Activated CD4-positive, alpha-beta T cell treated with anti-CD3 and anti-CD28 coated beads for 36 hours (primary cell): ENCODE measurements at places on chromosomes 2 and 18. TPM values are rescaled to one million over a fixed set of nuclear protein-coding genes. Genes with fewer than 3 reads are reported as not detected.

HOXD12 gene
- not detected for total RNA-seq

- DNase-seq, result no peak
- no peaks in the 10 kb centered on the region for H3K4me1 ChIP-seq
- no peaks in the 10 kb centered on the region for H3K36me3 ChIP-seq
- peaks cover 5% of the 10 kb centered on the region for H3K27me3 ChIP-seq
These were observed 30.3 kb upstream of the SAP130 start for GRCh38 chr2:128058114-128058513.

- no peak for DNase-seq
- peaks cover 6% of the 10 kb centered on the region for H3K4me1 ChIP-seq
- H3K36me3 ChIP-seq, result no peaks in the 10 kb centered on the region
- H3K27ac ChIP-seq, result no peak overlapping the region
These were observed 77.9 kb upstream of the GLS start for GRCh38 chr2:190802626-190803209.

DNA sequence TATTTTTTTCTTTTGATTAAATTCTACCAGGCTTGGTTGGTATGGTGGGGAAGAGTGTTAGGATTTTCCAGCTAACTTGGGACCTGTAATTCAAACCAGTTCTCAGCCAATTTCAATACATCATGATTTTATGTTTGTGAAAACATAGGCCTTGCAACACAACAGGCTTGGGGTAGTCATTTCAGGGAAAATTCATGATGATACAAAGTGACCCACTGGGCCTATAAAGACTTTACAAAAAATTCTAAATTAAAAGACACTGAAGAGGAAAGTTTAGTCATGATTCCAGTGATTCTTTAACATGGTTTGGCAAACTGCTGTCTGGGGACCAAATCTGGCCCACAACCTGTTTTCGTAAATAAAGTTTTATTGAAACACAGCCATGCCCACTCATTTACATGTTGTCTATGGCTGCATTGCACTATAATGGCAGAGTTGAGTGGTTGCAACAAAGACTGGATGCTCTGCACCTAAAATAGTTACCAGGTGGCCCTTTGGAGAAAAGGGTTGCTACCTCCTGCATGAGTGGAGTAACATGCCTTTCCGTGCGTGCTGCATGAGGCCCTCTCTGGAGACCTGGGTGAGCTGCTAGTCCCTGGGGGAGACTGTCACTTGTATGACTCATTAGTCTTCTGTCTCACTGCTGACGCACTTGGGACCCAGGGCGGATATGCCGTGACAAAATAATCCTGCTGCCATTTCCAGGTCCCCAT is 73.6 kb downstream of the NPAS2 start:
- no peak for DNase-seq
- peaks cover 4% of the 10 kb centered on the region for H3K4me1 ChIP-seq
- H3K4me3 ChIP-seq, result no peak overlapping the region
- H3K27ac ChIP-seq, result no peak overlapping the region
- H3K36me3 ChIP-seq, result no peaks in the 10 kb centered on the region
- H3K27me3 ChIP-seq, result no peaks in the 10 kb centered on the region

DNA sequence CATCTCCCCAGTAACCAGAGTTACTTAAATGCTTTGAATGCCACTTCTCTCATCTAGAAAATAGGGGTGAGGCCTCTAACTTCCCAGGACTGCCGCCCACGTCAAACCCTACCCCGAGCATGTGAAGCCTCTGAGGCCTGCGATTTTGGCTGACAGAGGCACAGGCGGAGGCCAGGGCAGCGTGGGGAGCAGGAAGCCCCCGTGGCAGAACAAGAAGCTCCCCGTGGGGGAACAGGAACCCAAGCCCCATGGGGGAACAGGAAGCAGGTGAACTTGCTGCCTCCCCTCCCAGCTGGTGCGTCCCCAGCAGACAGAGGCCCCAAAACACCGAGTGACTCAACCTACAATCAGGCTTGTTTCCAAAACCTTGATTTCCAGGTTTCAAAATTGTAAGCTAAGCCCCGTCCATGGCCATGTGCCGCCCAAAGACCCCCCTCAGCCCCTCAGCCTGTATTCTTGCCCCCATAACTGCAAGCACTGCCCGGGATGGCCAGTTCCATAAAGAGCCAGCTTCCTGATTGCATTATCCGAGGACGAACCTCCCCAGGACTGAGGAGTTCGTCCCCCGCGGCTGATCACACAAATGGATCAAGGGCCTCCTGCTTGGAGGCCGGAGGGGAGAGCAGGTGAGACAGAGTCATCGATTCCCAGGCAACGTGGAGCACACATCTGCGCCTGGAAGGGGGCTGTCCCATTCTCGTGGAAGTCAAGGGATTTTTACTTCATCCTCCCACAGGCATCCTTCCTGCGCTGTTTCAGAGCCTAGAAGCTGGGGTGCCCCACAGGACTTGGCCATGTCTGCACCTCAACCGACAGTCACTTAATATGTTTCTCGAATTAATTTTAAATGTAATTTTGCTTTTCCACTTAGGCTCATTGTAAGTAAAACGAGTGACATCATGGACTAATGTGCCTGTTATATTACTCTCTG is 36.3 kb upstream of the CTDP1 start:
- no peak overlapping the region for H3K27ac ChIP-seq
- DNase-seq, result no peak
- peaks cover 6% of the 10 kb centered on the region for H3K4me1 ChIP-seq
- peaks cover 13% of the 10 kb centered on the region for H3K27me3 ChIP-seq
- no peaks in the 10 kb centered on the region for H3K36me3 ChIP-seq
